ENCODE measurements at places on chromosomes 11 and 22.

GRCh38 chr11:88535266-88535665 is 197.7 kb upstream of the CTSC start:
- no peak for DNase-seq

GRCh38 chr11:95924414-95924760 is 480 bp upstream of the MTMR2 start:
- DNase-seq: no peak

GRCh38 chr11:112655371-112655770 is 305.8 kb upstream of the NCAM1 start:
- DNase-seq: no peak

- DNase-seq: no peak
These were observed 27.3 kb downstream of the CECR2 start for GRCh38 chr22:17396516-17396915.

GRCh38 chr22:32123657-32124056 is 35.4 kb downstream of the C22orf42 start:
- no peak for DNase-seq

All from stimulated activated CD4-positive, alpha-beta T cell treated with anti-CD3 and anti-CD28 coated beads, Interleukin-2, amount 100 ng/mL, for 24 hours (primary cell).